ENCODE measurements at places on chromosomes 4 and X. TPM values are rescaled to one million over a fixed set of nuclear protein-coding genes. Genes with fewer than 3 reads are reported as not detected.

ASMT gene
- polyA plus RNA-seq, result not detected

EDNRA gene
- polyA plus RNA-seq, result 1.4 TPM

GRCh38 chr4:105145903-105146275 is 787 bp upstream of the TET2 start:
- peak; percentile 15 for DNase-seq

GRCh38 chr4:79273915-79274314 is 51.9 kb downstream of the NAA11 start:
- DNase-seq, result peak; percentile 15
